ENCODE measurements at places on chromosomes 16 and 17.
A peak's percentile ranks its signal among the peaks of the same experiment; 100 is the strongest.

DNA sequence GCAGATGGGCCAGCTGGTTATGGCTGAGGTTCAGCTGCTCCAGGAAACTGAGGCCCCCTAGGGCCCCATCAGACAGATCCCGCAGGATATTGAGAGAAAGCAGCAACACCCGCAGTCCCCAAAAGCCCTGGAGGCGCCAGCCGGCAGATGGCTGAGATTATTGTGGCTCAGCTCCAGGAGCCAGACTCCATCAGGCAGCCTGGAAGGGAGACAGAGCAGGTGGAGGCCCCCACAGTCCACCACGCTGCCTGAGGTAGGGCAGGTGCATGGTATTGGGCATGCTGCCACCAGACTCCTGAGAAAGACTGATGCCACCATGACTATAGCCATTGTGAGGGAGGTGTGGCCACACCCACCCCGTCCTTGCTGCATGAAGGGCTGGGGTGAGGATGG lies 9.5 kb upstream of the TMEM101 start:
- no peak for DNase-seq

DNA sequence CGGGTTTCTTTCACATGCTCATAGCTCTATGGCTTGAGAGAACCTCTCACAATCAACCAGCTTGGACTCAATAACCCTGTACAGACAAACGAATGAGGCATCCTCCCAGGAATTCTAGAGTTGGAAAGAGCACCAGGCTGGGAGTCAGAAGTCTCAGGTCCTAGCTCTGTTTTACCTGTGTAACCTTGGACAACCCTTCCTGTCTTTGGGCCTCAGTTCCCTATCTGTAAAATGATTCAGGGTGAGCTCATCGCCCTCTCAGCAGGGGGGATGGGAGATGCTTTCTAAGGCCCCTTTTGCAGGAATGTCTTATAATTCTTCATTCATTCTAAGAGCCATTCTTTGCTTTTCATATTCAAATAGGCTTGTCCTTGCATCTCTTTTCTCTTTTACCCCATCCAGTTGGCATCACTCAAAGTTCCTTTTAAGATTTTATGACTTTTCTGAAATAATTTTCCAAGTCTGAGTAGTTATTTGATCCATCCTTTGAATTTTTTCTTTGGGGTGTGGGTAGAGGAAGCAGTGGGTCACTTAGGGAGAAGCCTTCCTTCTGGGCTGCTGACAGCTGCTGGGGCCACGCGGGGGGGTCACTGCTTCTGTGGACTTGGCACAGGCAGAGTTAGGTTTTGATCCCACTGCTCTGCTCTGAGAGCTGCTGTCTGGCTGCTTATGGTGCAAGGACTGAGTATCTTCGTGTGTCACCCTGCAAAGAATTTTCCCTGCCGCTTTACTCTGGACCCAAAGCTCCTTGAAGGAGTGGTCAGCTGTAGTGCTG lies 102.7 kb downstream of the UTP18 start:
- DNase-seq, result no peak

DNA sequence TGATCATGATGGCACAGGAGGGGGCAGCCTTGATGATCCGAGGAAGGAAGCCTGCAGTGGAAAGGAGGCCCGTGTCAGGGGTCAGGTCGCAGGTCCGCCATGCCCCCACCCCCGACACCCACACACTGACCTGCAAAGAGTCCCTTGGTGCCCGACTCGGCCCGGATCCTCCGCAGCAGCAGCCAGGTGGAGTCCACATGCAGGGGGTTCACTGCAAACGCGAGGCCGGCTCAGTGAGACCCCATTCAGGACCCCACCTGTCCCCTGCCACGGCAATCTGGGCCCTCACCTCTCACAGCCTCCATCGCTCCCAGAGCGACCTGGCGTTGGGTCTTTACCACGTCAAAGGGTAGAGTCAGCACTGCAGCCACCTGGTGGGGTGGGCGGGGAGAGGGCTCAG lies 4.6 kb downstream of the SLC25A39 start:
- DNase-seq, result no peak

DNA sequence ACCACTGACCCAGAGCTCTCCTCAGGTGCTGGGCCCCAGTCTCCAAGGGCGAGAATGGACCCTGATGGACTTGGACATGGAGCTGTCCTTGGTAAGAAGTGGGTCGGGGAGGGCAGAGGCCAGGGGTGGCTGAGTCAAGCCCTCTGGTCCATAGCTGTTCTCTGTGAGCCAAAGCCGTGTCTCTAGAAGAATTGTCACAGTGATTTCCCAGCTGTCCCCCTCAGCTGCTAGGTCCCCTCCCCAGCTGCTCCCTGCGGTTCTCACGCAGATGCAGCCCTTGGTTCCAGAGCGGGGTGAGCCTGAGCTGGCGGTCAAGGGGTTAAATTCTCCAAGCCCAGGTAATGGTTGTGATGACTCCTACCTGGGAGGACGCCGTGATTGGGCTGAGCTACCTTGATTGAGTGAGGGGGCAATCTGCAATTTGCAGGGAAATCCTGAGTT lies 1.3 kb upstream of the NOL3 start:
- DNase-seq, result no peak

DNA sequence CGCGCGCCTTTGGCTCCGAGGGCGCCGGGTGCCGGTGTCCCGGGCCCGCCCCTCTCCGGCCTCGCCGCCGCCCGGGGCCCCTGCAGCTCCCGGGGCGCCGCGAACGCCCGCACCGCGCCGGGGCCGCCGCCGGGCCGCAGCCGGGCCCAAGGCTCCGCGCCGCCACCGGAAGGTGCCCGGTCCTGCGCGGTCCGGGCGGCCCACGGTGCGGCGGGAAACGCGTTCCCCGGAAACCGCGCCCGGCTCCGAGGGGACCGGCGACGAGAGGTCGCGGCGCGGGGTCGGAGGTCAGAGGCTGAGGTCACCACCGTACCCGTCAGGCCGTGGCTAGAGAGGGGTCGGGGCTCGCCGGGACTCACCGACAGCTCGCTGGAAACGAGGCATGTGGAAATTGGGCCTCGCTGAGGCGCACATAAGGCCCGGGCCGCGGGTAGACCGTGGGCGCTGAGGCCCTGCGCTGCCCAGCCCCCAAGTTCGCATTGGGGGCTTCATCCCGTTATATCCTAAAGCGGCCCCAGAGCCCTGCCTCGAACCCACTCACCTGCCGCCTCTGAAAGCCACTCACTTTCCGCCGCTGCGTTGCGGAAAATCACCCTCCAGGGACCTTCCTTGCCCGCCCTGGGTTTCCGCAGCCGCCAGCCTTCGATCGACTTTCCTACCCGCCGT lies at the start of gene DUS1L:
DUS1L (minus strand) TSS at position 167 of the 666 bp plus-strand sequence. CDS start 745 bp downstream, outside the sequence.
- peak; percentile 16 for DNase-seq

- DNase-seq, result no peak
Measured at GRCh38 chr17:60134396-60135150, 15.2 kb upstream of the CA4 start.

DNA sequence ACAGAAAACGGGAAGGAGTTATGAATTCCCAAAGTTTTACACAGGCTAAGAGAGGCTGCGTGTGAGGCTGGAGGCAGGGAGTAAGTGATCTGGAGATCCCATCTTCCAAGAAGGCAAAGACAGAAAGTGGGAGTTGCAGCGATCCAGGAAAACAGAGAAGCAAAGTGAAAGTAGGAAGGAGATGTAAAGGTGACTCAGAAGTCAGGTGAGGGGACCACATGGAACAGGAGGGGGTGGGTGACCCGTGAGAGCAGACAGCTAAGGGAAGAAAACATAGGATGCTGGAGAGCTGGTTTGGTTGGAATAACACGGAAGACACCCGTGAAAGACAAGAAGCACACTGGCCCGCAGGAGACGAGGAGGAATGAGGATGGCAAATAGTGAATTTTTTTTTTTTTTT lies 1.3 kb downstream of the ALOX12 start:
- DNase-seq, result no peak

DNA sequence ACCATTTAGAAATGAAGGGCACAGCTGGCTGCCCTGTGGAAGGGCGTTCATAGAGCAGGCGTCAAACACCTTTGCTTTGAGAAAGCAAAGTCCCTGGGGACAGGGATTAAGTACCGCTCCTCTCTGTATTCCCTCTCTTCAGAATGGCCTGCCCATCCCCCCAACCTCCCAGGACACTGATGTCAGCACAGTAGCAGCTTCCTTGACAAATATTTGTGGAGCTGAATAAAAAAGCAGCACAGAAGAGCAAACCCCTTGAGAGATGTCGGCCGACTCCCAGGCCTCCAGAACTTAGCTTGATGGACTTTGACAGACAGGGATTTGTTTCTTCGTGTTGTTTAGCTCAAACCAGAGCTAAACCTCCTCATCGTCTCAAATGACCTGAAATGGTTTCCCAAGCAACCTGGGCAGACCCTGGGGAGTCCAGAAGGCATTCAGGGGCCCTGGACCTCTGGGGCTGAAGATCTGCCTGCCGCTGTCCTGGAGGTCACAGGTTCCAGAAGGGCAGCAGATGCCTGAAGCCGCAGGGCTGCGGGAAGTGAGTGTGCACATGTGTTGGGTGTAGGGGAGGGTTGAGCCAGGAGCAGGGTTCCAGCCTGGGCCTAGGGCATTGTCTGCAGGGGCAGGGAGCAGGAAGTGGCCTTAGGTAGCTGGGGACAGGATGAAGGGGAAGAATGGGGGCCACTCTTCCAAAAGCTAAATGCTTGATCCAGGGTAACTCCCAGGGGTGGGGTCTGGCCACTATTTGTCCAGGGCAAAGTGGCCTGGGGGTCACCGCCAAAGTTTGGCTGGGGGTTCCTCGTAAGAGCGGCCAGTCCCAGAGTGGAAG lies 42.3 kb upstream of the NKD1 start:
- DNase-seq, result no peak

GRCh38 chr16:75282466-75283281 lies 31.2 kb upstream of the BCAR1 start:
- DNase-seq, result no peak

- no peak for DNase-seq
Measured at GRCh38 chr17:66240013-66240412, 10.8 kb upstream of the APOH start.

DNA sequence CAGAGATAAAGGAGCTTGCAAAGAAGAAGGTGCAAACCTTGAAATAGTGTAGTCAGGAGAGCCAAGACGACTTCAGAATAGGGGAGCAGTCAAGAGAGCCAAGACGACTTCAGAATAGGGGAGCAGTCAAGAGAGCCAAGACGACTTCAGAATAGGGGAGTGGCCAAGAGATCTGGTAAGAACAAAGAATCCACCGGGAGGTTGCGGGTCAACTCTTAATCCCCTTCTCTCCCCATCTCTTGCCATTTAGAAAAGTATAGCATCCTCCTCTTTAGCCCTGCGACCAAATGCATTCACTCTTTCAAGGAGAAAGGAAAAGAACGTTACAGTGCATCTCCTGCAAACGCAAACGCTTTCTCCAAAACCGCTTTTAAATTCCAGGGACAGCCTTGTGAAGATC lies 713 bp downstream of the KNOP1 start:
- no peak for DNase-seq

GRCh38 chr16:78515421-78515820 lies 416.0 kb downstream of the WWOX start:
- DNase-seq, result no peak

GRCh38 chr17:83136931-83137330 lies 57.5 kb downstream of the METRNL start:
- no peak for DNase-seq

GRCh38 chr16:84907575-84907974 lies 87.8 kb downstream of the CRISPLD2 start:
- no peak for DNase-seq

- DNase-seq, result no peak
Measured at GRCh38 chr17:72064606-72065193, 56.1 kb upstream of the SOX9 start.

DNA sequence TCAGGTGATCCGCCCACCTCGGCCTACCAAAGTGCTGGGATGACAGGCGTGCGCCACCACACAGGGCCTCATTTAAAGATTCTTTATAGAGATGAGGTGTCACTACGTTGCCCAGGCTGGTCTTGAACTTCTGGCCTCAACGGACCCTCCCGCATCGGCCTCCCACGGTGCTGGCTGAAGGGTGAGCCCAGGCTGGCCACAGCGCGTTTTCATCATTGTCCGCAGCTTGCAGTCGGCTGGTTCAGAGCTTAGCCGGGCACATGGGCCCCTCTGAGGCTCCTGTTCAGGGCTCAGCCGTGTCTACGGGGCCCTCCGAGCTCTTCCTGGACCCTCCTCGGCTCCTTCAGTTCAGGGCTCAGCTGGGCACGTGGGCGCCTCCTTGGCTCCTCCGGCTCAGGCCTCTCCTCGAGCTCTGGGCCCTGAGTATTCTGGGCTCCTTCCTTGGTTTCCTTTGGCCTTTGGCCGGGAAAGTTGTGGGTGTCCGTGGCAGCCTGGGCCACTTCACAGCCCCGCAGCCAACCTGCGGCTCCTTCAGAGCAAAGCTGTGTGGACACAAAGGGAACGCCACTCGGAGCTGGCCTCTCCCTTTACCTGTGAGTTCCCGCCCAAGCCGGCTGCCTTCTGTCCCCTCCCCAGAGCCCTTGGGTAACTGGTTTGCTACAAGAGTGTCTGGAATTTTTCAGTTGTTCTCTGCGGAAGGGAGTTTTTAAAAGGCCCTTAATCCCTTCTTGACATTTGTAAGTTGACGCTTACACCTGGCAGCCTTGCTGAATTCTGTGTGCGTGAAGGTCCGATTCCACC lies 1.2 kb upstream of the MSLN start:
- DNase-seq, result no peak
